Hippocampal formation (tissue), 2 donors: ENCODE measurements at places on chromosomes 6 and 20.
A peak's percentile ranks its signal among the peaks of the same experiment; 100 is the strongest.

GRCh38 chr6:31386099-31386498, 17.3 kb upstream of the MICA start:
- DNase-seq: no peak

DNA sequence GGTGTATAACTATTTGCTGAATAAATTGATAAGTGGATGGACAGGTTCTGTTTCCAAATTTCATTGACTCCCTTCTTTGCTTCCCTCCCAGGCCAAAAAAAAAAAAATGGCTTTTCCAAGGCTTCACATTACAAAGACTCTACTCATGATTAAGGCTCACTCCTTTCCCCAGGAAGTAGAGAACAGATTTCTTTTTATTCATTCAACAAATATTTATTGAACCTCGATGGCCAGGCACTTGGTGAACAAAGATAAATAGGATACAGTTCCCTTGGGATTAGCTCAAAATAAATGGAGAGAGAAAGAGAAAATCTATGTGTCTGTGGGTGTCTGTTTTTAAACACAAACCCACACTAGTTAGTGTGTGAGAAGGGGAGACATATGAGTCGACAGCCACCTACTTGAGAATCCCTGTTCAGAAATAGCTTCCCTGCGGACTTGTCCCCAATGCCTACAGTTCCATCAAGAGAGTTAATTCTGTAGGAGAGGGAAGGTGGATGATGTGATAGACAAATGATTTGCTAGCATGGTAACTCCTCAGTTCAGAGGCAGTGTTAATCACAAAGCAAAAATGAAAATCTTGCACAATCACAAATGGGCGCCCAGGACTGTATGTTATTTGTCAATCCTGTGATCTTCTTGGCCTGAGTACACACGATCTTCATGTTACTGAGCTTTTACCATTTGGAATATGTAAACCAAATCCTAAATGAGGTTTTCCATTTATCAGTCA, 20.3 kb downstream of the TRAF3IP2 start:
- no peak for DNase-seq

- no peak for DNase-seq
These were observed 185.8 kb downstream of the TTLL2 start for GRCh38 chr6:167510648-167511047.

DNA sequence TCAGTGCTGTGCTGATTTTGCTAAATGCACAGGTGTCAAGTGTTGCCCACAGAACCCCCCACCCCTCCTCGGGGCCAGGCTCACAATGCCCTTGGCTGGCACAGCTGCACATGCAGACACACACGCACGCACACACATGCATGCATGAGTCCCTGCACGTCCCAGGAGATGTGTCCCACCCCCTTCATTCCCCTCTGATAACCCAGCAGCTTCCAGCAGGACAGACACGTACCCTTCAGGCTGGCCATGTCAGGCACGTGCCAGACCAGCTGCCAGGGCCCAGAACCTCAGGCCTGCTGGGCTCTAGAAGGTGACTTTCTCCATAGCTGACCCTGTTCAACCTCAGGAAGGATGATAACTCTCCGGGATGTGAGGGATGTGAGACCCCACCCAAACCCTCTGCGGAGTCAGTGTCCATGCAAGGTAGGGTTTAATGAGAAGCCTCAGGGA, 44.4 kb downstream of the MRPL14 start:
- DNase-seq: no peak

DNA sequence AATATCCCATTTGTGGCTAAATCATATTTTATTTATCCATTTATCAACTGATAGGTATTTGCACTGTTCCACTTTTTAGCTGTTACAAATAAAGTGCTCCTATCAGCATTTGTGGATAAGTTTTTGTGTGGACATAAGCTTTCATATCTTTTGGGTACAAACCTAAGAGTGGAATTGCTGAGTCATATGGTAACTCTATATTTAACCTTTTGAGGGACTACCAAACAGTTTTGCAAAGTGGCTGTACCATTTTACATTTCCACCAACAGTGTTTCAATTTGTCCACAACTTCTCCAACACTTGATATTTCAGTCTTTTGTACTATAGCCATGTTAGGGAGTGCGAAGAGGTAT, 23.6 kb upstream of the ECHDC1 start:
- DNase-seq: no peak

DNA sequence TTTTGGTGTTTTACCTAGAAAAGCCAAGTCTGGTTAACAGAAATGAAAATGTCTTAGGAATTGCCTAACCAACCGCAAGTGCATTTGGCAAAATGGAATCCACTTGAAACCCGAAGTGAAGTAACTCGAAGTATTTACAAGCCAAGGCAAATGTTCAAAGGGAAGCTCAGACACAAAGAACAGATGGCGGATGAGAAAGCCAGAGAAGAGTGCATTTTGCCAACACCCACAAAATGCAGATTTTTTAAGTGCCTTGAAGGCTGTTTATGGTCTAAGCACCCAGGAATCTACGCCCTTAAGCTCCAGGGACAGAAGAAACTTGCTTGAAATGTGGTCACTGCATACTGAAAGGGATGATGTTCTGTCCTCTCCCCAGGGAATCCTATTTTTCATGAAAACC, 70.0 kb upstream of the TBXT start:
- peak; percentile 25 for DNase-seq

DNA sequence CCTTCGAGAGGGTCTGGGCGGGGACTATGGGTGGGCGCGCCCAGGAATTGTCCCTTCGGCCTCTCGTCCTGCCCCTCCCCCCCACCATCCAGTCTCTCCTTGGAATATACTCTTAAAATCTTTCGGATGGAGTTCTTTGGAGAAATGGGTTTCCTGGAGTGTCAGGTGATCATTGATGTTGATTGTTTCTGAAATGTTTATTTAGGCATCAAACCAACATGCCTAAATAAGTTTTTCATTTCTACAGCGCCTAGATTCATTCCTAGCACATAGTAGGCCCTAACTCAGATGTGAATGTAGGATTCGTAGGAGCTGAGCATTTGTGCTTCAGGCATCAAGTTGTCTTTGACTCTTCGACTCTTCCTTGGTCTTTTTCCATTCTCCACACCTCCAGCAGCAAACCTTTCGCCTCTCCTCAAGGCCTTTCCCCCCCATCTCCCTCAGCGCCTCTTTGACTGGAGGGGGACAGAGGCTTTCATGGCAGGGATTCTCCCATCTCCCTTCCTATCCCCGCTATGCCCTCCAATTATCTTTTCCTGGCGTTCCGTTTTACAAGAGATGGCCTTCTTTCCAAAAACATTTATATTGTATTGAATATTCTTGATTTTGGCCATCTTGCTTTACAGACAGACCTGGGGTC, 610 bp downstream of the CASP8AP2 start:
- no peak for DNase-seq

GRCh38 chr6:135188718-135189117, 7.6 kb downstream of the MYB start:
- DNase-seq: no peak

DNA sequence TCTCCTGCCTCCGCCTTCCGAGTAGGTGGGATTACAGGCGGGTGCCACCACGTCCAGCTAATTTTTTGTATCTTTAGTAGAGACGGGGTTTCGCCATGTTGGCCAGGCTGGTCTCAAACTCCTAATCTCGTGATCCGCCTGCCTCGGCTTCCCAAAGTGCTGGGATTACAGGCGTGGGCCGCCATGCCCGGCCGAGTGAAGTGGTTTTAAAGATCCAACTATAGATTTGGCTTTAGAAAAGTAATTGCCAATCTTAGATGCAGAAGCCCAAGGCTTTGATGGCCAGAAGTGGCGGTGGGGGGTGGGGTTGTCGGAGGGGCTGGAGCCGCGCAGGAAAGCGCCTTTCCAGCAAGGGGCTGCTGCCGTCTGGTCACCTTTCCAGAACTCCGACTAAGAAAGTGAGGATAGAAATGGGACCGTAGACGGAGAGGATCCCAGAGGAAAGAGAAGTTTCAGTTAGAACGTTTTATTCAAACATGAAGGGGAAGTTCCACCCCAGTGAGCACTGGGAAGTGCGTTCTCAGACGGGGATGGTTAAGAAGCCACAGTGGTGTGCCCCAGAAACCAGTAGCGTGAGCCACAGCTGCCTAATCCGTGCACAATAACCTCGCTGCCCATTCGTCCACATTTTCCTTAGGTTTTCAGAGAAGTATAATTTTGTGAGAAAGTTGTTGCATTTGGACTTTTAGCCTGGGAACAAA, 69.7 kb downstream of the DLL1 start:
- no peak for DNase-seq

DNA sequence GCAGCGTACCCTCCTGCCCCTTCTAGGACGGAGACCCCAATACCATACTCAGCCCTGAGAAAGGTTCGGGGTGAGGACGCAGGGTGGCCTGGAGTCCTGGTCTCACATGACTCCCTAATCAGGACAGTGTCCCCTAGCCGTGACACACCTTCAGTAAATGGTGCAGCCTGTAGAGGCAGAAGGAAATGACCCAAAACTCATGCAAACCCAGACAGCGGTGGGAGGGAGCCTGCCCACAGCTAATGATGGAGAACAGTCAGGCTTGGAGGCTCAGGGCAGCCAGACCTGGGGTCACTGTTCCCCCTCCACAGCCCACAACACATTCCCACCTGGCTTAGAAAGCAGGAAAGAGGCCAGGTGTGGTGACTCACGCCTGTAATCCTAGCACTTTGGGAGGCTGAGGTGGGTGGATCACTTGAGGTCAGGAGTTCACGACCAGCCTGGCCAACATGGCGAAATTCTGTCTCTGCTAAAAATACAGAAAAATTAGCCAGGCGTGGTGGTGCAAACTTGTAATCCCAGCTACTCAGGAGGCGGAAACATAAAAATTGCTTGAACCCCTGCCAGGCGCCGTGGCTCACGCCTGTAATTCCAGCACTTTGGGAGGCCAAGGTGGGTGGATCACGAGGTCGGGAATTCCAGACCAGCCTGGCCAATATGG, 8.8 kb upstream of the HMGA1 start:
- DNase-seq: no peak

GRCh38 chr6:144305985-144306384, 20.9 kb downstream of the UTRN start:
- no peak for DNase-seq

GRCh38 chr6:40532349-40533000, 54.7 kb downstream of the LRFN2 start:
- DNase-seq: no peak
